ENCODE measurements at places on chromosomes 16 and 17. TPM values are rescaled to one million over a fixed set of nuclear protein-coding genes. Genes with fewer than 3 reads are reported as not detected.

Gene MRPS34
- total RNA-seq, result 45.7 TPM

Gene SLC6A2
- total RNA-seq, result 2.3 TPM

Gene HSF5
- total RNA-seq, result 0.13 TPM

Gene SLC22A31
- not detected for total RNA-seq

Gene CIAO3
- total RNA-seq, result 18.3 TPM

Gene G6PC1
- total RNA-seq, result not detected

Gene TMC8
- total RNA-seq, result 1.2 TPM

Gene KRTAP9-8
- total RNA-seq, result not detected

Gene PDILT
- not detected for total RNA-seq

Gene C17orf113
- total RNA-seq, result 1.5 TPM

Gene KRTAP3-1
- total RNA-seq, result not detected

Gene CMTM1
- total RNA-seq, result 6.6 TPM

Gene PITPNM3
- 2.1 TPM for total RNA-seq

Data from muscle of leg (tissue), 16 donors.